Renal cortical epithelial cell (primary cell): ENCODE measurements at places on chromosomes 7 and 10. TPM values are rescaled to one million over a fixed set of nuclear protein-coding genes. Genes with fewer than 3 reads are reported as not detected.

The ADGRA1 gene
- total RNA-seq: not detected in 2 replicates

DNA sequence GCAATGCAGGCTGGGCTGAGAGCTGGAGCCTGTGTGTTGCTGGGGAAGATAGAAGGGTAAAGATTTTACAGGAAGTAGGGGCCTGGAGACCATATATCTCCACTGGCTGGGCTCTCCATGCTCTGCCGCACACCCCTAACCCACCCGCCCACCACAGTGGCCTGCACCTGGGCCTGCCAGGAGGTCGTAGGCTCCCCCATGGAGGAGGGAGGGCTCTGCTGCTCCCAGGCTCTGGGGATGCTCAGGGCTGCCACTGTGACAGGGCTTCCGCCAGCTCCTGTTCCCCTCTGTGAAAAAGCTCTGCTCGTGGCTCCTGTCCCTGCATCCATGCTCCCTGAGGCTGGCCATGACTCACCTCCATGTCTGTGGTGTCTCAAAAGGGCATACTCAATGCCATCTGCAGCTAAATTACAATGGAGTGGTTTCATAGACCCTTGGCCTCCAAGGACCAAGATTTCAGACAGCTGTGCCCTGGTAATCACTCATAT, 106.0 kb downstream of the CXCL12 start:
- DNase-seq: no peak

The NRCAM gene
- 116 and 254 TPM in 2 replicates for total RNA-seq

The BAZ1B gene
- 34.7 and 66.4 TPM in 2 replicates for total RNA-seq

- no peak for DNase-seq
These were observed 27.3 kb downstream of the EMX2 start for GRCh38 chr10:117569610-117570390.

GRCh38 chr10:84685047-84685660, 356.8 kb downstream of the CCSER2 start:
- DNase-seq: no peak

The TAC1 gene
- 0.10 and 0.35 TPM in 2 replicates for total RNA-seq

GRCh38 chr10:11469575-11470391, 141.7 kb downstream of the USP6NL start:
- DNase-seq: no peak

DNA sequence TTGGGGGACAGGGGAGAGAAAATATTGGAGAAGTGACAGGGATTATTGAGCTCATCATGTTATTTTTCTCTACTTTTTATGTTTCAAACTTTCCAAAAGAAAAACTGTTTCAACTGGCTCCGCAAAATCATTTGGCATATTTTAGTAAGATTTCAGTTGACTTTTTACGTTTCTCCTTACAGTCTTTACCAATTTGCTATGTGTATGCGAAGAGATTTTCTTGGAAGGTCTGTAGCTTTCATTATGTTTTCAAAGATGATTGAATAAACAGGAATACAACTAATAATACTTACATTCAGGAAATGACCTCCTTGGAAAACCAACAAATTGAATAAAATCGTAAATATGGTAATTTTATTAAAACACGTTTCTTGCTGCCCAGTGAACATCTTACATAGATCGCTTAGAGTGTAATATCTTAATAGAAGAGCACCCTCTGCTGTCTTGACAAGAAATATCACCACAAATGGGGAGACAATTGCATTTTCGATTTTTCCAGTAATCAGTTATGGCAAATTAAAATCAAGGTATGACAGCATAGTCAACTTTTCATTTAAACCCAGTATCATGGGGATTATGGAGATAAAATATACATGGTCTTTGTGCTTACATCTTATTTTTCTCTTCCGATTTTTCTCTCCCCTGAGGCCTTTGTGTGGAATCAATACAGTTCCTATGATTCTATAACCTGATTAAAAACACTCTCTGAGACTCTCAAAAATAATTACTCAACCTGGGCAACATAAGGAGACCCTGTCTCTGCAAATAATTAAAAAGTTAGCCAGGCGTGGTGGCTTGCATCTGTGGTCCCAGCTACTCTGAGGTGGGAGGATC, 43.1 kb downstream of the MBL2 start:
- peak; percentile 32 for DNase-seq

DNA sequence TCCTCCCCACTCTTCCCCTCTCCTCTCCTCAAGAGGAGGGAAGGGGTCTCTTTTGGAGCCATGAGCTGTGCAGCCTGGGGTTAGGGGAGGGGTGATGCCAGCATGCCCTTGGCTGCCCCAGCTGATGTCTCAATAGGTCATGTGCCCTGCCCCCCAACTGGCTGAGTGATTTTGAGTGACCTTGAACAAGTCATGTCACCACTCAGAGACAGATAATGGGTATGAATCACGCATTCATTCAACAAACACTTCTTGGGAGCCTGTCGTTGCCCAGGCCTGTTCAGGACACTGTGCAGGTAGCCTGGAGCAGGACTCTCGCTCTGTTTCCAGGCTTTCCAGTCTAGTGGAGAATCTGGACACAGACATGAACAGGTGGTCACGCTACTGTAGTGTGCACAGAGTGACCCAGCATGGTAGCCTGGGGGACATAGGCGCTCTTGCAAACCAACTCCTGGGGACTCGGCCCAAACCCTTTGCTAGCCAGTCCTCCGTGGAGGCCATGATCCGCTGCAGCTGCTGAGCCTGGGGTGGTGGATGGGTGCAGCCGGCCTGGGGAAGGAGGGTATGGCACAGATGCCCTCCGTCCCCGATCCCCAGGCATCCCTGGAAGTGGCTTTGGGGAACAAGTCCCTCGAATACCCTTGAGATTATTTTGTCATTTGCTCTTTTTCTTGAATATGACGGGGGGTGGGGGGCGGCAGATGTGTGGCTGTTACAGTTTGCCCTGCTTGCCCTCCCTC, 49.6 kb upstream of the PSAP start:
- DNase-seq: no peak

DNA sequence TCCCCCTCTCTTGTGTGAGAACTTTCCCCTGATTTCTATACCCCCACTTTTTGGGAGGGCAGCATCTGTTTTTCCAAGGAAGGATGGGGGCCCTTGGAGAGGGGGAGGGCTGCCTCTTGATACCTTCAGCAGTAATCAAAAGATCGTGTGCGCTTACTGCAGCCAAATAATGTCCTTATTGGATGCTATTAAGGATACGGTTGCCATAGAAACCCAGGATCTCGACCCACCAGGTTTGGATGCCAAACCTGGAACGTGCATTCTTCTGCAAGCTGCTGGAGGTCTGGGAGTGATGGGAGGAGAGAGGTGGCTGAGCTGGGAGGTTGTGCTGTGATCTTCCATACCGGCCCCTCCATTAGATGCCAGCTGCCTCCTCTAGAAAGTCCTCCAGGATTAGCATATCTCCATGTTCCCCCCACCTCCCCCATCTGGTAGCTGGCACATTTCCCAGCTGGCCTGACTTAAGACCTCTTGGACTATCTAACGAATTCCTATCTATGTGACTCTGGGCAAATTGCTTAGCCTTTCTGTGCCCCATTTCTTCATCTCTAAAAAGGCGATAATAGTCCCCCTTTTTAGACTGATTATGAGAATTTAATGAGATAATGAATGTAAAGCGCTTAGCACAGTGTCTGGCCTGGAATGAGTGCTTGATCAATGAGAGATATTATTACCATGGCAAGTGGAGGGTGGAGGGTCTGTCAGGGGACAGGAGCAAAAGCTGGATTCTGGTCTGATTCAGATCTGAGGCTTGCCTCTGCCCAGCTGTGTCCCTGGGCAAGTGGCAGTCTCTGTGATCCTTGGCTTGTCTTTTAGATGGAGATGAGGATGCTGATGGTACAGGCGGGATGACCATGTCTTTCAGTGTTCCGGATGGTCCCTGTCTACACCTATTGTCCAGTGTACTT, 78.5 kb upstream of the PCBD1 start:
- no peak for DNase-seq

GRCh38 chr10:60235001-60235400, 154.7 kb downstream of the ANK3 start:
- DNase-seq: peak; percentile 63

DNA sequence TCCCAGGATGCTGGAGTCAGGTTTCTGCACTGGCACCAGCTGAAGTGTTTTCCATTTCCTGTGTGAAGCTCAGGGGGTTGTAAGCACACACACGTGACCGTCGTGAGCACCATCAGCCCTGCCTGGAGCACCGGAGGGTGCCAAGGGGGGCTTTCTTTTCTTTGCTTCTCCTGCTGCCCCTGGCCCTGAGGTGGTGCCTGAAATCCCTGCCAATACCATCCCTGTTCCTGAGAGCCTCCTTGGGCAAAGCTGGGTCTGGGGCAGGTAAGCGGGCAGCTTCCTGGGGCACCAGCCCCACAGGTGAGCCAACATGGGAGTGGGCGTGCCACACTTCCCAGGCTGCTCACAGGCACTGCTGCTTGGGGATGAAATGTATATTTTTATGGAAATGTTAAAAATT, 593.6 kb downstream of the DNAJB6 start:
- DNase-seq: no peak

- peak; percentile 94 for DNase-seq
These were observed at the start of gene TMEM209 for GRCh38 chr7:130205084-130205947. TMEM209 (minus strand) TSS chr7:130205406; CDS start chr7:130205375, 31 bp downstream.

- DNase-seq: no peak
These were observed 6.8 kb downstream of the ARL5B start for GRCh38 chr10:18665815-18666558.

GRCh38 chr7:75977743-75978142, 16.7 kb downstream of the TMEM120A start:
- no peak for DNase-seq

The PLAC9 gene
- total RNA-seq: not detected in 2 replicates

DNA sequence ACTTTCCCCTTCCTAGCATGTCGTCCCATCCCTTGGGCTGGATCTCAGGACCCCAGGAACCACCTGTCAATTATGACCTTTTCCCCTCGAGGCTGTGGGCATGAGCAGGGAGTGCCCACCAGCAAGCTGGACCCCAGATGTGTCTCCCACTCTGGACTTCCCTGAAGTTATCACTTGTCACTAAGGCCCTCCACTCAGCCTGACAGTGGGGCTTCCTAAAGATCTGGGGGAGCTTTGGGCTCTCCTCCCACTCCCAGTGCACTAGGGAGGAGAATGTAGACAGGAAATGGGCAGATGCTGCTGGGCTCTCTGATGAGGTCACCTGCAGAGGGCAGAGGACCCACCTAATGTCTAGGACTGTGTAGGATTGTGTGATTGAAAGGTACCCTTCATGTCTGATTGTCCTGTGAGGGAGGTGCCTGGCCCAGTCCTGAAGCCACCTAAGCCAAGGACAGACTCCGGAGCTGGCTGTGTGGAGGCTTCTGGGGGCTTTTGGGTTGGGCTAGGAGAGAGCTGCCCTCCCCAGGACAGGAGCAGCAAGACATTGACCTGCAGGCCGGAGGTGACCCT, 18.7 kb downstream of the MYO1G start:
- DNase-seq: no peak

The MAD1L1 gene
- 33.5 and 64.4 TPM in 2 replicates for total RNA-seq

- no peak for DNase-seq
These were observed 176.3 kb downstream of the CREB5 start for GRCh38 chr7:28588602-28589001.

DNA sequence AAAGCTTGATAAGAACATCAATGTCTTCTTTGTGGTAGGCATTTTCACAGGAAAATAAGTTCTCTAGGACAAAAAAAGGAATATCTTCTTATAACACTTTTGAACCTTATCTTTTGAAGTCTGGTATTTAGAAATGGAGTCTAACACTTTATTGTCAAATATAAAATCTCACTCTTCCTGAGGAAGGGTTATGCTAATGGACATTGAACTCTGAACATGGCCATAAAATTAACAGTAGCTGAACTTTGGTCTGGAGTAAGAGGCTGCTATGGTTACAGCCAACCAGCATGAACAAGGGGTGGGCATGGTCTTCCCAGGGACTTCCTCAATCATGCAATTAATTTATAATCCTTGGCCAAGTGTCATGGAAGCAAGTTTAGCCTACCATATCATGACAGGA, at the start of gene CLRN3:
CLRN3 (minus strand) TSS at position 199 of the 400 bp plus-strand sequence; CDS start at position 42, 157 bp downstream.
- peak; percentile 63 for DNase-seq

GRCh38 chr7:5477723-5478531, 54.3 kb upstream of the TNRC18 start:
- DNase-seq: no peak

The SLC16A12 gene
- total RNA-seq: 27.6 and 110 TPM in 2 replicates

The FRMD4A gene
- total RNA-seq: 8.5 and 18.6 TPM in 2 replicates

DNA sequence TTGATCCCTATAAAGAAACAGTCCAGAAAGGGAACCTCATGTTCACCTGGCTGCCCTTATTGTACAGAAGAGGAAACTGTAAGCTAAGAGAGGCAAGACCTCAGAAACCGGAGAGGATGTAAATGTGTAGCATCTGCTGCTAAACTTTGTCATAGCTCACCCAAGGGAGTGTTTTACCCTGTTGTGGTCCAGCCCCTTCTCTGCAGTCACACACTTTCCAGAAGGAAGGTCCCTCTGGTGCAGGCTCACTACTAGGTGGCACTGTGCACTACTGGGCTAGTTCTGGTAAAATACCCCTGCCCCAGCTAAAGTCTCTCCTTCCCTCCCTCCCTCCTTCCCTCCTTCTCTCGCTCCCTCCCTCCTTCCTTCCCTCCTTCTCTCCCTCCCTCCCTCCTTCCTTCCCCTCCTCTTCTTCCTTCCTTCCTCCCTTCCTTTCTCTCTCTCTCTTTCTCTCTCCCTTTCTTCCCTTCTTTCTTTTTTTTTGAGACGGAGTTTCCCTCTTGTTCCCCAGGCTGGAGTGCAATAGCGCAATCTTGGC, 42.5 kb upstream of the LCOR start:
- DNase-seq: peak; percentile 41

DNA sequence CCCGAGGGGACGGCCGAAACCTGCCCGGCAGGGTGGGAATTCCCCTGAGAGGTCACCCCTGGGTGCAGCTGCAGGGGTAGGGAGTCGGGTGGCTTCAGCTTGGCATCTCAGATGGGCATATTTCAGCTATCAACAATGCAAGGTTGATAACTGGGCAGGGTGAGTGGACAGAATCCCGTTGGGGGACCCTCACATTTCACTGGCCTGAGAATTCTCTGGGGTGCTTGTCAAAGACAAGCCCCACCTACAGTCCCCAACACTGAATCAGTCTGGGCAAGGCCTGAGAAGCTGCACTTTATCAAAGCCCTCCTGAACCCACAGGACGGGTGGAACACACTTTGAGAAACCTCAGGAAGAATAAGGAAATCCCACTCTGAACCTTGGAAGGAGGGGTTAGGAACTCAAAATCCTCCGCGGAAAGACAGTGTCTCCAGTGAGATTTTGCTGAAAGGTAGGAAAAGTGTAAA, 3.1 kb downstream of the RGS10 start:
- no peak for DNase-seq

GRCh38 chr10:79266543-79267312, 80.5 kb upstream of the PPIF start:
- peak; percentile 68 for DNase-seq

GRCh38 chr7:30585675-30586074, 9.0 kb upstream of the GARS1 start:
- no peak for DNase-seq

The PKD2L1 gene
- not detected in 2 replicates for total RNA-seq

GRCh38 chr10:125629758-125630376, 53.1 kb downstream of the TEX36 start:
- DNase-seq: peak; percentile 54

DNA sequence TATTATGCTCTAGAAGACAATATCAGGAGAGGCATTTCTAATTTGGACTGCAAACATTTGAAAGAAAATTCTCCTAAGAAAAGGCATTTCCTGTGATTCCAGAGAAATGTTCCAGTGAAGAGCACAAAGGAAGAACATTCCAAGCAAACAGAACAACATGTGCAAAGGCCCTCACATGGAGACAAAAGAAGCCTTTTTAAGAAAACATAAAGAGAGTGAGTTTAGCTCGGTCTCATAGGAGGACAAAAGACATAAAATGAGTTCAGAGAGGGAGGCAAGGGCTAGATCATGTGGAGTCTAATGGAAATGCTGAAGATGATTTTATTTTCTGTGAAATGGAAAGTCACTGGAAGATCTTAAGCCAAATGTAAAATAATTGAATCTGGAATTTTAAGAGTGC, 269.8 kb upstream of the HGF start:
- DNase-seq: no peak
